ENCODE measurements at places on chromosomes 5 and 9. TPM values are rescaled to one million over a fixed set of nuclear protein-coding genes. Genes with fewer than 3 reads are reported as not detected.

Gene PAEP
- total RNA-seq, result not detected

Gene SPATA6L
- 3.3 TPM for total RNA-seq

Gene TOPORS
- total RNA-seq, result 29.3 TPM

DNA sequence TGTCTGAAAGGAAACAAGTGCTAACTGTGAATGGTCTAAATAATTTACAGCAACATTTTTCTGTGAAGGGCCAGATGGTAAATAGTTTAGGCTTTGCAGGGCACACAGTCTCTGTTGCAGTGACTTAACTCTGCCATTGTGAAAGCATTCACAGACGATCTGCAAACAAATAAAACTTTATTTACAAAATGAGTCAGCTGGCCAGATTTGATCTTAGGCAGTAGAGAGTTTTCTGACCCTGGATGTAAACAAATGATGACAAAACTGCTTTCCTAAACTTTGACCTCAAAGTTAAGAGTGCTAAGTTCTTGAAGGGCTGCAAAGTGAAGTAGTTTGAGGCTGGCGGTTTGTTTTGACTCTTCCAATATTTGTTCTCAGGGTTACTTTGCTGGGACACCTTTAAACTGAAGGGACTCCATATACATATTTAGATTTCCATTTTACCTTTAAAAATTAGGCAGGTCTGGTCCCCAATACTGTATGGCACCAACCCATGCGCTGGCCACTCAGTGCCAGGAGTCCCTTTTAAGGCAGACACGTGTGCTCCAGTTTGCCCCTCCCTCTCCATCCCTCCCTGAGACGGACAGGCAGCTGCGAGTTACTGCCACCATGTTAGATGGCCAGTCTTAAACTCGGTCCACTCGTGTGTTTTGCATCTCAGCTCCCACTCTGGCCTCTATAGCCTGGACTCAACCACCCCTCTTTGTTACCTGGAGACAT, 4.0 kb upstream of the ADAMTS16 start:
- DNase-seq, result no peak
